ENCODE measurements at places on chromosomes 2 and 18.

GRCh38 chr2:208074610-208075356 is 49.5 kb upstream of the PLEKHM3 start:
- DNase-seq: no peak

- DNase-seq: no peak
Measured at GRCh38 chr18:36465276-36465675, 167.8 kb downstream of the FHOD3 start.

- no peak for DNase-seq
Measured at GRCh38 chr2:98438190-98439133, 6.2 kb upstream of the INPP4A start.

- no peak for DNase-seq
Measured at GRCh38 chr2:10901160-10901939, 10.4 kb upstream of the KCNF1 start.

Measured in NCI-H1092 (cell line).